ENCODE measurements at places on chromosomes 7 and 10.

GRCh38 chr7:128450409-128450808 lies 5.3 kb upstream of the HILPDA start:
- no peak for DNase-seq

DNA sequence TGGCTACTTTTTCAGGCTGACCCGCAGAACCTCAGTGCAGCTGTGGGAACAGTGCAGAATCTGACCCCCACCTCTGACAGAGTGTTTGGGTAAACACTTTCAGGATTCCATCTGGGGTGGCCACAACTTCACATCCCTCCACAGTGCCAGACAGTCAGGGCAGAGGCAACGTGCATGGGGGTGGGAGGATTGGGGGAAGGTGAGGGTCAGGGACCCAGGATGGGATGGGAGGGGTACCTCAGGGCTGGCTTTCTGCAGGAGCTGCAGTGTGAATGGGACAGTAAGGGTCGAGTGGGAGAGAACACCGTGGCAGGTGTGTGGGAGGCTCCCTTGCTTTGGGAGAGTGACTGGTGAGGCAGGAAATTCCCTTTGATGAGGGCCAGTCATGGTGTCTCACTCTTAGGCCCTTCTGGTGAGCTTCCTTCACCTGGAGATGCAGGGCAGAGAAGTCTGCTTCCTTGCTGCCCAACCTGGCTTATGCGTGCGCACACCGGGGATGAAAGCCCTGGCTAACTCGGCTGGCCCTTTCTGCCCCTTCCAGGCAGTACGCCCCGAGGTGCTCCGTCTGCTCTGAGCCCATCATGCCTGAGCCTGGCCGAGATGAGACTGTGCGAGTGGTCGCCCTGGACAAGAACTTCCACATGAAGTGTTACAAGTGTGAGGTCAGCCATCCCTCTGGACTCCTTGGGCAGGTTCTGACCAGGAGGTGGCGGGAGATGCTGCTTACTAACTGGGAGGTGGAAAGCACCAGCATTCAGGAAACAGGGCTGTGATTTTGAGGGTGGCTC lies 8.4 kb downstream of the ZYX start:
- no peak for DNase-seq

DNA sequence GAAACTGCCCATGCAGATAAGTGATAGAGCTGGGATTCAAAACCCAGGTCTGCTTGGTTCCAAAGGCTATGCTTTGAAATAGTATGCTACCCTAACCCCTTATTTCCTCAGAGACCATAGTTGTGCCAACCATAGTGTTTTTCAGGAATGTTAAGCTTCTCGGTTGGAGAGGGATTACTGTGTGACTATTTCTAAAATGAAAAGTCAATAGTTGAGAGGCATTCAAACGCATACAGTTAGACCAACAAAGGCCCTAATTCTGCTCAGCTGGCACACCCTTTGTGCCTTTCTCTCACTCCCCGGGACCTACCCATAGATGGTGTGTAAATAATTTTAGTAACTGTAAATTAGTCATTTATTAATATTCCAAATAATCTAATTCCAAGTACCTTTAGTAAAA lies 64.6 kb upstream of the RNF148 start:
- no peak for DNase-seq

DNA sequence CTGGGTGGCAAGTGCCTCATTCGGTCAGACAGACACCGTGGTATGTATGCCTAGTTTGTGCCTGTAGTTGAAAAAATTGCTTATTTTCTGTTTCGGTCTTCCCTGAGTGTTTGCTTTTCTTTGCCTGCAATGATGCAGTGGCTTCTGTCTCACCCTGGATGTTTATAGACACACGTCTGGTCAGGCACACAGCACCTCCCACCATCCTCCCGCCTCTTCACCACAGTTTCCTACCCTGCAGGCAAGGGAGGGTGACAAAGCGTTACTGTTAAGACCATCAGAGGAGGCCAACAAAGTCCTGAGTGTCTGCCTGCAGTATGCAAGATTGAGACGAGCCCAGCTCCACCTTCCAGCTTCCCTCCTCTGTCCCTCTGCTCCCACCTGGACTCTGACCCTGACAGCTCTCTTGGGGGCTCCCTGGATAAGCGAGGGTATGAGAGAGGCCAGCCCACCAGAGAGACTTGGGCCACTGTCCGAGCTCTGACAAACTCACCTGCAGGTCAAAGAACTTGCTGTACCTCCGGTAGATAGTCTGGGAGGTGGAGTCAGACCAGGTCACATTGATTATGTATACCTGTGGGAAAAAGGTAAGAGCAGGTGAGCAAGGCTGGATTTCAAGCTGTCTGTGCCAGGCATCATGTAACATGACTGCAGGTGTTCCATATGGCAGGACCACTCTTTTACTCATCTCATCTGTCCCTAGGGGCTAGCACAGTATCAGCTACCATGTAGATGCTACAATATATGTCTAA lies 54.4 kb downstream of the SH3PXD2A start:
- DNase-seq = no peak

- DNase-seq = no peak
Measured at GRCh38 chr7:105538339-105538738, 6.3 kb downstream of the RINT1 start.

GRCh38 chr10:99966306-99966705 lies 43.4 kb downstream of the DNMBP start:
- DNase-seq = no peak

GRCh38 chr10:35940141-35941041 lies 298.3 kb upstream of the FZD8 start:
- DNase-seq = no peak

- no peak for DNase-seq
Measured at GRCh38 chr10:129581827-129582411, 114.9 kb downstream of the MGMT start.

DNA sequence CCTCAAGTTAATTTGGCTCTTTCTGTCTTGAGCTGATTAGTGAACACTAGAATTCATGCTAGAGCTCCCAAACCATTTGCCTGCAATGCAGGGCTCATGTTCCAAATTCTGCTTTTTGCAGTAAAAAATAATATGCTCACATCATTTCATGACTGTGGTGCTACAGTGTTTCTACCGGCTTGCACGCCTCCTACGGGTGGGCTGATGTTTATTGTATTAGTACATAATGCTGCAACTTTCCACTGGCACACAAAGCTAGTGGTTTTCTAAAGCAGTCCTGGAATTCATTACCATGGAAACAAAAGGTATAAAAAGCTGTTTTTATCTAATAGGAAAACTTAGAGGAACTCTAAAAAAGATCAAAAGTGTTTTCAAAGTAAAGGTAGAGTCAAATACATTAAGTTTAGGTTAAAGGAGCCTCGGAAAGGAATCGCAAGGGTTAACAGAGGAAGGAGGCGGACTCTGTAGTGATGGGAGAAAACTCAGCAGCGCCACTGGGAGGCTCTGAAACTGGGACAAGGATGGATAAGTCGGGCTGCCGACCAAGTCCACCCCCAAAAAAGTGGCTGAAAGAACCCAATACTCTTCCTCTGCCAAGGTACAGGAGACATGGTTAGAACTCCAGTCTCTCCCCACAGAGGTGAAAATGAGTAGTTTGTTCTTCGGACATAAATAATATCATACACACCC lies 25.9 kb downstream of the GRM8 start:
- DNase-seq = no peak

DNA sequence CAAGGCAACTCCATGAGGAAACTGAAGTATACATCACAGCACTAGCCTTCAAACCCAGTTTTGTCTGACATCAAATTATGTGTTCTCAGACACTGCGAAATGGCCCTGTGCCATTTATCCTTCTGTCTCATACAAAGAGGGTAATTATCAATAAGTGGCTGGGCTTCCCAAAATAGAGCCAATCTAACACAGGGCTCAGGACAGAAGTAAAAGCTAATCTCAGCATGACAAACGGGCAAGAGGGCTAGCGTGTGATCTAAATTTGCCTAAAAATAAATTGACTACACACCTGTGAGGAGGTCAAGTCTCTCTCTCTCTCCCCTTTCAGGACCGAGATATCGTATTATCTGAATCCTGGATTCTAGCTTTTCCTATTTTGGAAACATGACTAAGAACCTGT lies 67.2 kb downstream of the DGKB start:
- DNase-seq = no peak

- no peak for DNase-seq
Measured at GRCh38 chr7:150434240-150434639, 16.2 kb upstream of the GIMAP8 start.

DNA sequence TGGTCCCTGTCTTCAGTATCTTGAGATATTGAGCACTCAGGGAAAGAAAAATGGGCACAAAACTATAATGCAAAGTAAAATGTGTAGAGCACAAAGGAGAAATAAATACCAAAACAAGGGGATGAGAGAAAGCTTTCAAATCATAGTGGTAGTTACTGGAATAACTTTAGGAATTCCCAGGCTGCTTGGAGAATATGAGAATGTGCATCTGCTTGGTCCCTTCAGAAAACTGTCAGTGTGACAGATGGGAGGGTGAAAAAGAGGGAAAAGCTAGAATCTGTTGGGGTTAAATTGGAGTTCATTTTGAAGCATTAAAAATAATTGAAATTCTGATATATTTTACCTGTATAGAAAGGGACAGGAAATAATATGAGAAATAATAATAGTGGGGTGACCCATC lies 15.3 kb downstream of the ST7 start:
- DNase-seq = no peak

- no peak for DNase-seq
Measured at GRCh38 chr10:1581189-1581588, 156.1 kb downstream of the ADARB2 start.

- DNase-seq = no peak
Measured at GRCh38 chr7:45897042-45897690, 8.9 kb downstream of the IGFBP1 start.

GRCh38 chr7:50627824-50628361 lies 62.7 kb upstream of the DDC start:
- no peak for DNase-seq

DNA sequence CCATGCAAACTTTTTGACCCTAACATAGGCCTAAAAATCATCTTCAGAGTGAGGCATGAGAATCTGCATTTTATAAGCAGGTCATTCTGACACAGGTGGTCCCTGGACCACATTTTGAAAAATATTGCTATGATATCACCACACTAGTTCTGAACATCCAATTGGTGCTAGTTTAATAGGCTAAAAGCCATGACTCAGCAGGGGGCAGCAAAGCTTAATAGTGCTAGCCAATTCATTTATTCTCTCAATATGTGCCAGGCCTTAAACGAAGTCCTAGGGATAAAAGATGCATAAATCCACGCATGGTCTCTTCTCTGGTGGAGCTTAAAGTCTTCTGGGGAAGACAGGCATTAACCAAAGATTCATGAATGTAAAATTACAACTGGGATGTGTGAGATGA lies 10.2 kb upstream of the SLC25A28 start:
- DNase-seq = no peak

GRCh38 chr7:112926018-112926417 lies 135.8 kb upstream of the TMEM168 start:
- DNase-seq = no peak

DNA sequence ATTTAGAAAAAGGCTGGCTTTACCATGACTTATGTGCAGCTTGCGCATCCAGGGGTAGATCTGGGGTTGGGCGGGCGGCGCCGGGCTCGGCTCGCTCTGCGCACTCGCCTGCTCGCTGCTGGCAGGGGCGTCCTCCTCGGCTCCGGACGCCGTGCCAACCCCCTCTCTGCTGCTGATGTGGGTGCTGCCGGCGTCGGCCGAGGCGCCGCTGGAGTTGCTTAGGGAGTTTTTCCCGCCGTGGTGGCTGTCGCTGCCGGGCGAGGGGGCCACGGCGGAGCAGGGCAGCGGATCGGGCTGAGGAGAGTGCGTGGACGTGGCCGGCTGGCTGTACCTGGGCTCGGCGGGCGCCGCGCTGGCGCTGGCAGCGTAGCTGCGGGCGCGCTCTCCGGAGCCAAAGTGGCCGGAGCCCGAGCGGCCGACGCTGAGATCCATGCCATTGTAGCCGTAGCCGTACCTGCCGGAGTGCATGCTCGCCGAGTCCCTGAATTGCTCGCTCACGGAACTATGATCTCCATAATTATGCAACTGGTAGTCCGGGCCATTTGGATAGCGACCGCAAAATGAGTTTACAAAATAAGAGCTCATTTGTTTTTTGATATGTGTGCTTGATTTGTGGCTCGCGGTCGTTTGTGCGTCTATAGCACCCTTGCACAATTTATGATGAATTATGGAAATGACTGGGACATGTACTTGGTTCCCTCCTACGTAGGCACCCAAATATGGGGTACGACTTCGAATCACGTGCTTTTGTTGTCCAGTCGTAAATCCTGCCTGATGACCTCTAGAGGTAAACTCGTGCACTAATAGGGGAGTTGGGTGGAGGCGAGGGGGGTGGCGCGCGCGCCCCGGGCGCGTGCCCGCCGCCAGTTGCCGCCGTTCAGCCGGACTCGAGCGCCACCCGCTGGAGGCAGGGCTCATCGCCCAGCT lies at the start of gene HOXA5:
Gene HOXA5, minus strand, starts transcription at position 659 of the 927 bp plus-strand sequence. Its CDS starts 74 bp downstream, at position 585.
- DNase-seq = no peak

DNA sequence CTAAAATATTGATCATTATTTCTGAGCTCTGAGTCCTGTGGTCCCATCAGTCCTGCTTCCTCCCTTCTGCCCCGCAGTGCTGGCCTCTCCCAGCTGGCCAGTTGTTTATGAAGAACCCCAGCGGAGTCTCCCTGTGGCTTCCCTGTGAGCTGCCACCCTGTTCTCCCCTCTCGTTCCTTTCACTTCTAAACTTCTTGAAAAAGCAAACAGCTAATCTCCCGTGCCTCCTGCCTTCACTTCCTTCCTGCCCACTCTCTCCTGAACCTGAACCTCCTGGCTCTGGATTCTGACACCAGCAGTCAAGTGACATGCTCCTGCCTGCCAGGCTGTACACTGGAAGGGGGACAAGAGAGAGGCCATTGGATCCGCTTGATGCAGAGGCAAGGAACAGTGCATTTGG lies 63.7 kb upstream of the ZPBP start:
- no peak for DNase-seq

GRCh38 chr10:104540181-104540580 lies 100.9 kb upstream of the SORCS3 start:
- DNase-seq = no peak

DNA sequence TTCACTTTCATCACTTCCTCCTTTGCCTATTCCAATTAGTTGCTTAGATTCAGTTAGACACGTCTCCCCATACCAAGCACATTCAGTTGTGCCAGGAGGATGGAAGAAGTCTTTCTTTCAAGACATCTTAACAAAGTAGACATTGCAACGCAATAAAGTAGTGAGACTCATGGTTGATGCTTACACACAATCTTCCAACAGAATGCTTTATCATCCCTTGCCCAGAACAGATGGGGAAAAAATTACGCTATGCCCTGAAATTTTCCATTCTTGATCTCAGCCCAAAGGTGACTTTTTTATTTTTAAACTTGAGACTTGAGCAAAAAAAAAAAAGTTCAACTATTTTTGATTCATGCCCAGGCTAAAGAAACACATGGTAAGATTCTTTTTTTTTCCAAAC lies 74.9 kb downstream of the KCNMA1 start:
- DNase-seq = no peak

- no peak for DNase-seq
Measured at GRCh38 chr7:74405191-74405898, 48.4 kb upstream of the GTF2IRD1 start.

DNA sequence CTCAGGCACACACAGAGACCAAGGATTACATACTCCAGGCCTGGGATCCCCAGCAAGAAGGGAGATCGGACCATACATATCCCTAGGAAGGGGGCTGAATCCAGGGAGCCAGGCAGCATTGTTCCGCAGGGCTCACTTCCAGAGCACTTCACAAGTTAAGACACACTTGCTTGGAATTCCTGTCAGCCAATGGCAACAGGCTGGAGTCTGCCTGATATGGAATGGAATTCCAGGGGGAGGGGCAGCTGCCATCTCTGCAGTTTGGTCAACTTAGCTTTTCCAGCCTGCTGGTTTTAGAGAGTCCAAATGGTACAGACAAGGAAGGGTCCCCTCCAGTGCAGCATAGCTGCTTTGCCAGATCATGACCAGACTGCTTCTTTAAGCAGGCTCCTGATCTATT lies 290.0 kb upstream of the GLI3 start:
- no peak for DNase-seq

- no peak for DNase-seq
Measured at GRCh38 chr7:46229409-46229808, 308.3 kb upstream of the IGFBP3 start.

Data from stimulated activated CD4-positive, alpha-beta T cell treated with anti-CD3 and anti-CD28 coated beads, Interleukin-1b, Interleukin-23, amount 100 ng/mL, for 1 hour (primary cell).